ENCODE measurements at places on chromosomes 4 and X.

GRCh38 chr4:11843340-11843739 is 414.6 kb upstream of the HS3ST1 start:
- DNase-seq = no peak

GRCh38 chr4:180518906-180519305 is 1724.3 kb upstream of the TENM3 start:
- DNase-seq = no peak

GRCh38 chrX:136780763-136781162 is at the start of gene ARHGEF6:
ARHGEF6 (minus strand) TSS chrX:136780932; CDS start chrX:136780882, 50 bp downstream.
- DNase-seq = no peak

DNA sequence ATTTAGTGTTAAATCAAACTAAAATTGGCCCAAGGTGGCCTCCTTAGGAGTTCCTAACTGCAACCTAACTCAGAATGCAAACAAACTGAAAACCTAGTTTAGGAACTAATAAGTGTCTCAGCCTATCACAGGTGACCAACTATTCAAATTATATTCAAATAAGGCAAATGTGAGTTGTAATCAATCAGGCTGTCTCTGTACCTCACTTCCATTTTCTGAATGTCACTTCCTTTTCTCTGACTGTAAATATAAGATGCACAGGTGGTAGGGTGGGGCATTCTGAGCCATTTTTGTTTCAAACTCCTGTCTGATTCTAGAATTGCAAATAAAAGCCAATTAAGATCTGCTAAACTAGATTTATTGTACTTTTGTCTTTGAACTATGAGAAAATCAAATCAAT is 401.5 kb downstream of the PPP3CA start:
- DNase-seq = no peak
